ENCODE measurements at places on chromosomes 1 and 21.
A peak's percentile ranks its signal among the peaks of the same experiment; 100 is the strongest.

DNA sequence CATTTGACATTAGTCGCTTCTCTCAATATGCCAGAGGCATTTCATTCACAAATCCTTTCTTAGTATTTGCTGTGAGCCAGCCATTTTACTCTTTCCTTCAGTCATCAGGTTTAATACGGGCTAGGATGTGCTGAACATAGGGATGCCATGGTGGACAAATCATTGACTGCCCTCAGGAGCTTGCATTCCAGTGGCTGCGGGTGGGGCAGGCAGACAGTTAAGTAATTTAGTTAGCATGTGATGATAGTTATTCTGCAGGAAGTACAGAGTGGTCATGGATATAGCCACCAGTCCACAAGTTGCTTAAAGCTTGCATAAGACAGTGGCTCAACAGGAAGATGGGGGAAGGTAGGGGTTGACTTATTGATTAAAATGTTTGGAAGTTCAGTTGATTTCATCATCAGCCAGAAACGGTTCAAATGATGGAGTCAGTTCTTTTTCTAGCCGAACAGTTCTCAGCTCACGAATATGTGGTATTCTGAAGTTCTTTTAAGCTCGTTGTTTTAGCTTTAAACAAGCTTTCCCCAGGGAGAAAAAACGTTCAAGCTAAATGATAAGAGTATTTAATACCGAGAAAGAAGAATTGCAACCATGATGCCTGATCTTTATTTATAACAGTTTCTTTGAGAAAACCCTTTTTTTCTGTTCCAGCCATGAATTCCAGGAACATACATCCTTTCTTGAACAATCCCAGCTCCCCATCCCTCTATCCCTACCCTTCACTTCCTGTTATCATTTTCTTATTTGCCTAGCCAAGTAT lies 1.4 kb downstream of the SLC22A15 start:
- peak; percentile 66 for DNase-seq

DNA sequence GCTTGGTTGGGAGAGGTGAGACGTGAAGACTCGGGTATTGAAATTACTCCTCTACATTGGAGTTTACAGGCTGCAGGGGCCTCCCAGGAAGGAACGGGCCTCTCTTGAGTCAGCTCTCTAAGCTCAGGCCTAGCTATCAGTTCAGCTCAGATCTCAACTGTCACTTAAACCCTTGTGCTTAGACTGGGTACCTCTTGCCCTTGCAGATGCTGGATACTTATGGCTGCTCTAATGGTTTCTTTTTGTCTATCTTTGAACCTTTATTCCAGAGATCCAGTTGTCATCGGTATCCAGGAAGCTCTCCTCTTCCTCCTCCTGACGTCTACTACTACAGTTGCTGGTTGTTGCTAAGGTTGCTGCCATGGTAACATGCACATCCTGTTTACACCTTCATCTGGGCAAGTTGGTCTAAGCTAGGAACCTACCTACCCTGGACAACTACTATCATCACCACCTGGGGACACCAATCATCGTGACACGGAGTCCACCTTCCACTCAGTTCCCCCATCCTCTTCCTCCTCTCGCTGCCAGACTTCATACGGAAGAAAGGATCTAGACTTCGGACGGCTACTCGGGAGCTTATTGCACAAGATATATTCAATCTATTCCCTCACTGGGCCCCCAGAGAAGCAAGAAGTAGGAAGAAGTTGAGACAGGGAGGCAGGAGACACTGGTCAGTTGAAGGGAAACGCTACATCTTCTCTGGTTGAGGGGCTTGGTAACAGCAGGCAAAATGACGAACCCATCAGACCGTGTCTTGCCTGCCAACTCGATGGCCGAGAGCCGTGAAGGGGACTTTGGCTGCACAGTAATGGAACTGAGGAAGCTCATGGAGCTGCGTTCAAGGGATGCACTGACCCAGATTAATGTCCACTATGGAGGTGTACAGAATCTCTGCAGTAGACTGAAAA lies 56.1 kb downstream of the ATP2B4 start:
- DNase-seq, result no peak

- DNase-seq, result no peak
Observed at GRCh38 chr21:39972976-39973770, 105.9 kb downstream of the PCP4 start.

DNA sequence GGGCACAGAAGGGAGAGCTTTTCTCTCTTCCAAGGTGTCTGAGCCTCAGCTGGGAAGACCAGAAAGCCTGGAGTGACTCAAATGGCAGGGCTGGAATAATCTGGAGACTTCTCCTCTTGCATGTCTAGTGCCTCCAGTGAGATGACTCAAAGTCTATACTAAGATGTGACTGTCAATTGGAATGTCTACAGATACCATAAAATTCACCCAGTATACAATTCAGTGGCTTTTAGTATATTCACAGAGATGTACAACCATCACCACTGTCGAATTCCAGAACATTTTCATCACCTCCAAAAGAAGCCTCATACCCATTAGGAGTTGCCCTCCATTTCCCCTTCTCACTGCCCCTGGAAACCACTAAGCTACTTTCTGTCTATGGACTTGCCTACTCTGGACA lies 47.9 kb upstream of the CNN3 start:
- DNase-seq, result no peak

GRCh38 chr1:211343607-211344006 lies 17.0 kb downstream of the TRAF5 start:
- DNase-seq, result no peak

DNA sequence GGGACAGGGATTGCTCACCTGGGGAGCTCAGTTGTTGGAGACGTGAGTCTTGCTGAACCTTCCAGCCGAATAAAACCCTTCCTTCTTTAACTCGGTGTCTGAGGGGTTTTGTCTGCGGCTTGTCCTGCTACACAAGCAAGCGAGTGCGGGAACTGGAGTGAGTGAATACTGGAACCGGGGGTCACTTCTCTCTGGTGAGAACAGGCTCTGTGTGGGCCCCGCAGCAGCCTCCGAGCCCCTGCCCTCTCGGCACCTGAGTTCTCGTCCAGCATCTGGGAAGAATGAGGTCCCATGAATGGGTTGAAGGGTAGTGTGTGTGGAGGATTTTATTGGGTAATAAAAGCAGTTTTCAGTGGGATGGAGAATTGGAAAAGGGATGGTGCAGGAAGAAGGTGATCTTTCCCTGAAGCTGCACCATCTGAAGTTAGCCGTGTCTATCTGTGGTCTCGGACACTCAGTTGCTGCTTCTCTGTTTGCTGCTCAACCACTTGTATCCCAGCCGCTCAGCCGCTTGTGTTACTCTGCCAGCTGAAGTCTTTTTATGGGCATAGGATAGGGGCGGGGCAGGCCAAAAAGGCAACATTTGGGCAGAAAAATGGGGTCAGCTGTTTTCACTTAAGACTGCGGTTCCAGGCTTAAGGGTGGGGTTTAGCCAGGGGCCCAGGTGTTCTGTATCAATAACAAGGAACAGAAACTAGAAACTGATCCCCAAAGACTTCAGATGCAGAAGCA lies 450.6 kb upstream of the CAMK1G start:
- no peak for DNase-seq

- DNase-seq, result no peak
Observed at GRCh38 chr1:243475966-243476365, 220.1 kb downstream of the SDCCAG8 start.

GRCh38 chr1:44515416-44515815 lies 110.4 kb downstream of the RNF220 start:
- no peak for DNase-seq

DNA sequence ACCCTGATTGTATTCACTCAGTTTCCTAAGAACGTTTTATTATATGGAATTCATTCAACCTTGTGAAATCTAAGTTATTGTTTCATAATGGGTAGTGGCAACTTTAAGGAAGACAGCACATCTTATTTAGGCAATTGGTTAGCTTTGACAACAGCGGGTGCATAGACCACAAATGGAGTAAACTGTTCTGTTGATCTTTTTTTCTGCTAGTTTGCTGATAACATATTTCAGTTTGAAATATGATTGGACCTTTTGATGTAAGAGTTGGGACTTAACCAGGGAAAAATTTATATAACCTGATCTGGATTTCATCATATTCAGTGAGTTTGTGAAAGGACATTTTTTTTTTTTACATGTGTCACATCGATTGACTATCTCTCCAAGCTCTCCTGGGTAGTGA lies 151.7 kb downstream of the HLX start:
- no peak for DNase-seq

- DNase-seq, result no peak
Observed at GRCh38 chr1:54294887-54295286, 94.9 kb downstream of the MRPL37 start.

DNA sequence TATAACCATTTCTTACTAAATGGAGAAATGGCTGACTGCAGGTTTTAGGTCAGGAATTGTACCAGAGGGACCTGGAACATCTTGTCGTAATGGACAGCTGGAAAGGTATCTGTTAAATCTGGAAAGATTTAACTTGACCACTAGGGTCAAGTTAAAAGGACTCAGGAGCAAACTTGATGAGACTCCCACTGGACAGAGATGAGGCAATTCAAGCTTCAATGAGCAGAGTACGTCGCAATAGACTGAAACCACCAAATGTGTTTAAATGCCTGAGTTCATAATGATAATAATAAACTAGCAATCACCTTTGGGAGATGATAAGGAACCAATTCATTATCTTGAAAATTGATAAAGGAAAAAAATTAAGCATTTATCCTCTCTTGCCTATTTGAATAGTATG lies 8.7 kb downstream of the IFNLR1 start:
- no peak for DNase-seq

- DNase-seq, result no peak
Observed at GRCh38 chr1:198934901-198935305, 296.1 kb downstream of the PTPRC start.

GRCh38 chr21:42547001-42547905 lies 33.6 kb downstream of the SLC37A1 start:
- no peak for DNase-seq

DNA sequence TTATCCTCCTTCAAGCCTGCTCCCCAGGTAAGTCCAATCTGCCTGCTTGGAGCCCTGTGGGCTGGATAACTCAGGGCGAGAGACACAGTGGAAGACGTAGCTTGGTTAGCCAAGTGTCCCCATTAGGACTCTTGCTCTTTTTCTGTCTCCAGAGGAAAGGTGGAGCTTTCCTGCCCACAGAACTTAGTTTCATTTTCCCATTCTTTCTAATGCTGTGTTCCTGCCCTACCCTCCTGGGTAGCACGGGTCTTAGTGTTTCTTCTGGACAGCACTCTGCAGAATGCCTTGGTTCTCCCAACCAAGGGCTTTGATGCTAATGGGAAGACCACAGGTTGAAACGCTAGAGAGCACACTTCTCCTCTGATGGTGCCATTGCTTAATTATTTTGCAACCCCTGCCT lies 92.5 kb upstream of the LRRC8D start:
- DNase-seq, result no peak

- DNase-seq, result no peak
Observed at GRCh38 chr1:229672246-229672645, 46.2 kb downstream of the URB2 start.

DNA sequence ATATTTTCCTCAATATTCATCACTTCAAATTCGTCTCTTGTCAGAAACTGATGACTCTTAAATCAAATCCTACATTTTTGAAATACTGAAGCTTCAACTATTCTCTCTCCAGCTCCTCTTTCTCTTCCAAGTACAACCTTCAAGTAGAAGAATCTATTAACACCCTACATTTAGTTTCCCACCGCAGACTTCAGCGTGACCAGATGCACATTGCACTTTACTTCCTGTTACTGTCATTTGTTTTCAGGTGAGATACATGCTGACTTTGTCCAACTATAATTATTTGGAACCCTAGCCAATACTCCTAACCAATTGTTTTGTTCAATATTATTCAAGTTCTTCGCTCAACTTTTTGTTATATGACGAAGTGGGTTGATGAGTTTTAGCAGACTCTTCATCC lies 116.0 kb downstream of the MRPL39 start:
- DNase-seq, result no peak

DNA sequence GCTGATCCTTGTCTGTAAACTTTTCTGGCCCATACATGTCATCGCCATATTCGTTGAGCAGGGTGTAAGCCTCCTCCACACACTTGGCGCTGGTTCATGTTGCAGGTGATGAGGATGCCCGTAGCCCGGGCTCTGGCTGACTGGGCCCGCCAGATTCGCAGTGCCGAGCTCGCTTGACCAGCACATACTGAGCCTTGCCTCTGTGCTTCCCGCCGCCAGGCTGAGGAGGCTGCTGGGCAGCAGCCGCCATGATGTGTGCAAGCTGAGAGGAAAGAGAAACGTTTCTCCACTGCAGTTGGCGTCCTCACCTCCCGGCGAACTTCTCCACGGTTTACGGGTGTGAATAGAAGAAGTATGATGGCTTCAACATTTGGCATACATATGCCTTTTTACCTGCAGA lies 89.2 kb downstream of the LTN1 start:
- DNase-seq, result no peak

GRCh38 chr1:24379733-24380315 lies 33.8 kb downstream of the STPG1 start:
- no peak for DNase-seq

DNA sequence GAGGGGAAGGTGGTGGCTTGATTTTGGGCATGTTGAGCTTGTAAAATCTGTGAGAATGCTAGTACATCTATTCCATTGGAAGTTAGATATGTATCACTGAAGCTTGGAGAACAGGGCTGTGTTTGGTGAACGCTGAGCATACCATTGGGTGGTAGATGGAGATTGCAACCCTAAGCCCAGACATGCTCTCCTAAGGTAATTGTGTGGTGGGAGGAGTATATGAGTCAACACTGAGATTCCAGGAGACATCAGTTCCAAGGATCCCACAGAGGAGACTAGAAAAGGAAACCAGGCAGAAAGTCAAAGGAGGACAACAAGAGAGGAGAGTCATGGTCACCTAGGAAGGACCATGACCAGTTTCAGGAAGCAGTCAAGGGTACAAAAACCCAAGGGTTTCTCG lies 60.4 kb downstream of the KIF21B start:
- no peak for DNase-seq

- peak; percentile 46 for DNase-seq
Observed at GRCh38 chr1:40939320-40940059, 40.0 kb upstream of the CTPS1 start.

GRCh38 chr1:11535761-11536572 lies 57.0 kb downstream of the DISP3 start:
- no peak for DNase-seq

GRCh38 chr1:243272401-243272800 lies 16.6 kb downstream of the SDCCAG8 start:
- DNase-seq, result no peak

GRCh38 chr1:13976485-13976884 lies 276.5 kb downstream of the PRDM2 start:
- DNase-seq, result no peak

- peak; percentile 62 for DNase-seq
Observed at GRCh38 chr1:53541761-53542550, 82.8 kb downstream of the DMRTB1 start.

DNA sequence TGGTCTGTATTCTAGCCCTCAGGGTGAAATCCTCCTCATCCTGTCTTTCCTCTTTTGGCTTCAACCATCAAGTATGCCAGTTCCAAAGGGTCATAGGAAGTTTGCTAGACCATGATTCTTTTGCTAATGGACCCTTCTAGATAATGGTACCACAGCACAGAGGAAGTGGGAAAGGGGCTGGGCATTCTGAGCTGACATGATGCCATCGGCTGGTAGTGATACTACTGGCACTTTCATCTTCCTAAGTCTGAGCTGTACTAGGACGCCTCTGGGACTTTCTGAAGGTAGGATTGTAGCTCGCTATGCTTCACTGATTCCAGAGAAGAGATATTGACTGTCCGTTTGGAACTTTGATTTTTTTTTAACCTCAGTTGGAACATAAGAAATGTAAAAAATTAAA lies 11.4 kb downstream of the FASLG start:
- no peak for DNase-seq

GRCh38 chr1:159686599-159687299 lies 27.6 kb downstream of the CRP start:
- no peak for DNase-seq

GRCh38 chr1:199182186-199182843 lies 543.5 kb downstream of the PTPRC start:
- DNase-seq, result no peak

- DNase-seq, result no peak
Observed at GRCh38 chr1:117605164-117605773, 579 bp upstream of the TENT5C start.

All from skeletal muscle cell (primary cell).